ENCODE measurements at places on chromosomes 5 and 9. TPM values are rescaled to one million over a fixed set of nuclear protein-coding genes. Genes with fewer than 3 reads are reported as not detected.

GRCh38 chr5:136208916-136209315 is 16.0 kb upstream of the SMIM32 start:
- no peak for DNase-seq

- DNase-seq = no peak
These were observed 12.4 kb downstream of the SMAD5 start for GRCh38 chr5:136145030-136145429.

DNA sequence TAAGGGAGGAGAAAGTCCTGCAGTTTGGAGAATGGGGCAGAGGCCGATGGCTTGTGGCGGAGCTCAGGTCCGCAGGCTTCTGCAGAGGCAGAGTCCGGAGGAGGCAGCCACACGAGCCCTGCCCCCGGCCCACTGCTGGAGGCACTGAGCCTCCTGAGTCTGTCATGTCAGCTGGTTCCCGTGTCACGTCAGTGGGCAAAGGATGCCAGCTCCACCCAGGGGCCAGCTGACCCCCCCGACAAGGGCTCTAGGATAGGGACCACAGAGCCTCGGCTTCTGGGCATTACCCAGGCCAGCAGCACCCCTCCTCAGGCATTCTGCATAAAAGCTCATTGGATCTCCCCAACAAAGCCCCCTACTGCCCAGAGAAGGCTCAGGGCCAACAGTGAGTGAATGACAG is 8.5 kb downstream of the SH3PXD2B start:
- no peak for DNase-seq

GRCh38 chr9:34176089-34176488 is 2.8 kb upstream of the UBAP1 start:
- no peak for DNase-seq

DNA sequence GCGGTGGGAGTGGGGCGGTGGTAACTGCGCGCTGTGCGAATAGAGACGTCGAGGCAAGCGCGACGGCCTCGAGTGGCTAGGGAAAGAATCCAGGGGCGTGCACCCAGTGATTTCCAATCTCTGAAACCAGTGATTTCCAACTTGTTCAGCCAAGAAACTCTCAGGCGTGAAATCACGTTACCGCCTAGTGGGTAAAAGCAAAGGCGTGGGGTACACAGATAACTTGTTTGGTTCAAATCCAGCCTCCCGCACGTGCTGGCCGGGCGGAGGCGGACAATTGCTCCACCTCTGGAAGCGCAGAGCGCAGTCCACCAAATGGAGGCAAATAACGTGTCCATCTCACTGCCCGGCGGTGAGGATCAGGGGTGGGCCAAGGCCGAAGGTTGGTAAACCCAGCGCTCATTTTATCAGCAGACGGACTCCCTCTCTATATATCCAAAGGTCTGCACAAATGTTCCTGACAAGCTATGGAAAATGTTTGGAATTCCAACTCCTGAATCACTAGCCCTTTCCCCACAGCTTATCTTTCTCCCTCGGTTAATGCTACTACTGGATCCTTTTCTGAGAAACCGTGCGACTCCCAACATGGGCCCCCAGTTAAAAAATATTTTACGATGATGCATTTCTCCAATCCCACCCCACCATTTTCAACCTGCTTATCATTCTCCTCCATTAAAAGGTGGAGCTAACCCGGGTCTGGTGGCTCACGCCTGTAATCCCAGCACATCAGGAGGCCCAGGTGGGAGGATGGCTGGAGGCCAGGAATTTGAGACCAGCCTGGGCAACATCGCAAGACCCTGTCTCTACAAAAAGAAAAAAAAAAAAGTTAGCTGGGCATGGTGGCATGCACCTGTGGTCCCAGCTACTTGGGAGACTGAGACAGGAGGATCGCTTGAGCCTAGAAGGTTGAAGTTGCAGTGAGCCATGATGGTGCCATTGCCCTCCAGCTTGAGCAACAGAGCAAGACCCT is 950 bp upstream of the FNBP1 start:
- DNase-seq = peak; percentile 19

- peak; percentile 91 for DNase-seq
These were observed 258.1 kb upstream of the NFIL3 start for GRCh38 chr9:91681461-91682305.

DNA sequence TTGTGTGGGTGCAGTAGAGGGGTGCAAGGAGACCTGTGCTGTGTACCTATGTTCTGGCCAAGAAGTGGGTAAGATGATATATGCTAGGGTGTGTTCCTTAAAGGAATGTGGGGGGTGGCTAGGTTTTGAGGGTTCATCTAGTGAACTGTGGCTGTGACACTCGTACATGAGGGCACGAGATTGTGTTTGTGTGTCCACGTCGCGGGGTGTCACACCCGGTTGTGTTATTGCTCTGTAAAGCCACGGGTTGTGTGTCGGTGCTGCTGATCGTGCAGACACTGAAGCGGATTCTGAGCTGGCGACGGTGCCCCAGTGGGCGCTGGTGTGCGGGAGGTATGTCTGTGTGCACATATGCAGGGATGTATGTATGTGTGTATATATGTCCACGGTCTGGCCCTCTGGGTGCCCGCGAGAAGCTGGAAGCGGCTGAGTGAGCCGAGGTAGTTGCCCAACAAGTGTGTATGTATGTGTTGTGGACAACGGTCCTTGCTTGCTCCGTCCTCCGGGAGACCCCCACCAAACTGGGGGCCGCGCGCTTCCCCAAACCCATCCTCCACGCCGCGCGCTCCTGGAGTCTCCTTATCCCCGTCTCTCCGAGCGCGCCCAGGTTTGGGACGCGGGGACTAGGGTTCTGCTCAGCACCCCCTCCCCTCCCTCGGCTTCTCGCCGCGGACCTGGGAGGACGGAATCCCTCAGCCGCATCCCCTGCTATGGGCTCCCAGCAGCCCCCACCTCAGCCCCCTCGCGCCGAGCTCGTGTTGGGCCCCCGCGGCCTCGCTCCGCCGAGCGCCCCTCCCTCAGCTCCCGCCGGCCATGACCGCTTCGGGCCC is 639 bp downstream of the PCDH1 start:
- no peak for DNase-seq

DNA sequence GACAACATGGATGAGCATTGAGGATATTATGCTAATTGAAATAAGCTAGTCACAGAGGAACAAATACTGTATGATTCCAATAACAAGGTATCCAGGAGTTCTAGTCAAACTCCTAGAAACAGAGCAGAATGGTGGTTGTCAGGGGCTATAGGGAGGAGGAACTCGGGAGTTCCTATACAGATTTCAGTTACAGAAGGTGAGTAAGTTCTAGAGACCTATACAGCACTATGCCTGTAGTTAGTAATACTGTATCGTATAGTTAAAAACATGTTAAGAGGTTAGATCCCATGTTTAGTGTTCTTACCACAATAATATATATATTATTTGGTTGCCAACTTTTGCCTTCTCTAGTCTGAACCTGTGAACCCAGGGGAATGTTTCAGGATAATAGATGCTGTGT is 7.9 kb upstream of the OXCT1 start:
- DNase-seq = no peak

DNA sequence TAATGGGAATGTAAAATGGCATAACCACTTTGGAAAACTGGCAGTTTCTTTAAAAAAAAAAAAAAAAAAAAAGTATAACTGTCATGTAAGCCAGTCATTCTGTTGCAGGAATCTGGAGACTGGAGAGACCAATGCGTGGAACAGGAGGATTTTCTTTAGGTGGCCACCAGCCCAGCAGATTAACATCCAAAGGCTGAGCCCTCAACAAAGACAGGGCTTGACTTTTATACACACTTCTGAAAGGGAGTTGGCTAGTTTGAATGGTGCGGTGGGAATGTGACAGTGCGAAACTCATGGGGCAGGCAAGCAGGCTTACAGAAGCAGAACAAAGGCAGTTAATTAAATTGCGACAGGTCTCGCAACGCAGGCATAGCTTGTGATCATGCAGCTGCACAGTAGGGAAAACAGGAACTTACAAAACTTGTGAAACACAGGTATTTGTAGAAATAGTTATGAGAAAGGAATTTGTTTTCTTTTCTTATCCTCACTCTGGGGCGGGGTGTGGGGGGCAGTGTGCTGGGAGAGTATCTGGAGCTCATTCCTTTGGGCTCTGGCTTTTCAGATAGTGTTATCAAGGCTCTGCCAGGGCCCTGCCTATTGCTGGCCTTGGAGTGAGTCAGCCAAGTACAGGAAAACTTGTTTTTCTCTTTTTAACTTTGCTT is 12.0 kb downstream of the UIMC1 start:
- DNase-seq = no peak

DNA sequence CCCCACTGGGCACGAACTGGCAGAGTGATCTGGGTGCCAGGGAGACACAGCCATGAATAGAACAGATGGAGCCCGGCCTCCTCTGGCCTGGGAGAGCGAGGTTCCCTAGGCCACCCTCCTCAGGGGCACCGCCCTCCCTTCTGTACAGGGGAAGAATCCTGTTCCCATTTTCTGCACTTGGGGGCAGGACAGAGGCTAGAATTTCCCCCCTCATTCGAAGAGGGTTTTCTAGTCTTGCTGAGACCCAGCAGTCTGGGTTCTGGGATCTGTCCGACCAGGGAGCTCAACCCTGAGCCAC is 52.7 kb downstream of the COL5A1 start:
- DNase-seq = no peak

DNA sequence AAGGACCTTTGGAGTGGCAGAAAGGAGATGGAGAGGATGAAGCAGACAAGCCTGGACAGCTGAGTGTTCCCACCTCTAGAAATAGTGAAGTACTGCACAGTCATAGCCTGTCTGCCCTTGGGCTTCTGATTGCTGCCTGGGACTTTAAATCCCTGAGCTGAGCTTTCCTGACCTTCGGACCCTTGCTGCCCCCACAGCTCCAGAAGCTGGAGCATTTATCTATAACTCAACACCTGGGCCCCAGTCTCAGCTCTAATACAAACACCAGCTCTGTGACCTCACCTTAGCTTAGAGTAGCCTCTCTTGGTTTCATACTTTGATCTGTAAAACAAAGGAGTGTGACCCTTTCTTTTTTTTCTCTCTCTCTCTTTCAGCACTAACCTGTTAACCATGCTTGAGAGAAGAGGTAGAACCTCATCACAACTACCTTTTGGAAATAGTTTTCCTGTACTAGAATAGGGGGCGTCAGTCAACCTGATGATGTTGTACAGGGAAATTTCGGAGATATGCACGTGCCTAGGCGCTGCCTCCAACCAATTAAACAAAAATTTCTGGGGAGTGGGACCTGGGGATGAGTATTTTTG is 25.4 kb upstream of the ELL2 start:
- DNase-seq = no peak

DNA sequence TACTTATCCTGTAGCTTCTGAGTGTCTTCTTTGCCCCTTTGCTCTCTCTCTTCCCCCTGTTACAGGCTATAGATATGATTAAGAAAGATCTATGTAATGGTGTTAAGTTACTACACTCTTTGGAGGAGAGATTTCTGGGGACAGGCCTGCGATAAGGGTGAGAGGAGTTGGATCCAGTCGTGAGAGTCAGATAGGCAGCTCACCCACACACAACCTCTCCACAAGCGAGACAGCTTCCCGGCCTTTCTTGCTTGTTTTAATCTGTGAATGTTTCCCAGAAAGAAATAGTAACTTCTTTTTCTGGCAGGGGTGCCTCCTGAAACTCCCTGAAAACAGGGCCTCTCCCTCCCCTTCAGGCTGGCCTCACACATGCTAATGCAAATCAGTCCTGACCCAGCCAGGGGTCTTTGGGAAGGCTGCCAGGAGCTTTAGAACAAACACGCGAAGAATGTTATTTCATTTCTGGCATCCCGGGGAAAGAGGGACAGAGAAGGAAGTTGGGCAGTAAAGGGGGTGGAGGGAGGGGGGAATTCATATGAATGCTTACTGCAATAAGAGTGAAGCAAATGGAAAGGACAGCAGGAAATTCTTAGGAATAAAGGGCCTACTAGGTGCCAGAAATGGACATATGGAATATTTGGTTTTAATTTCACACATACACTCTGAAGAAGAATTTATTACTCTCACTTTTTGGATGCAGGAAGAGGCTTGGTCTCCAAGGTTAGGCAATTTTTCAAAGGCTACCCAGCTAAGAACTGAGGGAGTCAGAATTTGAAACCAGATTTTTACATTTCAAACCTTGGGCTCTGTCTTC is 215.8 kb upstream of the TRIM32 start:
- peak; percentile 12 for DNase-seq

DNA sequence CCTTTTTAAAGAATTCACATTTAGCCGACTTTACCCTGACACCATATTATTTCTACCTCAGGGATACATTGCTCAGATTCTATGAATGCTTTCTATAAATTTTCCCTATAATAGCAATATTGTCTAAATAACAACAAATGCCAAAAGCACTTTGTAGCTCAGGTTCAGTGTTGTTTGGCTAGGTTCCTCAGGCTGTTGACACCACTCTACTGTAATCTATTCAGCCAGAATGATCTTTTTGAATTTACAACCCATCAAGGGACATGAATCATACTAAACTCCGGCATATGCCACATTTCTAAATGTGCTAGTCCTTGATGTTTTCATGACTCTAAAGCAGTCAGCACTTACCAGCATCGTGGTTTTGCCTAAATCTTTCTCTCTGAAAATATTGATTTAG is 641.5 kb upstream of the CDH10 start:
- no peak for DNase-seq

Gene ZFP2
- 2.8 TPM for total RNA-seq

DNA sequence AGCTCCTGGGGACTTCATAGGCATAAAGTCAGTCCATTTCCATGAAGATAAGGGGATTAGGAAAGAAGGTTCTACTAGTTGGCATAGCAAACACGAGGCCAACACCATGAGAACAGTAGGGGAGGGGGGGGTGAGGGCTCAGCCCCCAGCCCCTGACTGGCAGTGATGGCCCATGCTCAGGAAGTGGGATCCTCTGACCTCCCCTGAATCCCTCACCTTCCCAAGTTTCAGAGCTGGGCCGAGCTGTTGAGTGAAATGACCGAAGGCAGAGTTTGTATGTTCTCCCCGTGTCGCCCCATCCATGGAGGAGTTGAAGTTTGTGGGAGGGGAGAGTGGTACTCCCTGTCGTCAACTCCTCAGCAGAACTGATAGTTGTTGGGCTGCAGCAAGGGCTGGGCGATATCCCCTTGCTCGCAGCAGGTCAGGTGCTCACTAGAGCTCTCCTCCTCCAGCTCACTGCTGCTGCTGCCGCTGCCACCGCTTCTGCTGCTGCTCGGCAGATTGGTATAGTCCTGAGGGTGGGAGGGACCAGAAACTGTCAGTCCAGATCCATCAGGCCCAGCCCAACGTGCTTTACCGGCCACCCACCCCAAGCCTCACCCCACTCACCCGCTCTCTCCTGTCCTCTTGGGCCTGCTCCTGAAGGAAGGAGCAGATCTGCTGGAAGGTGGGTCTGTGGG is 32.5 kb downstream of the CSF1R start:
- no peak for DNase-seq
